ENCODE measurements at places on chromosomes 7 and 10.

GRCh38 chr7:39550411-39550810 lies 15.8 kb upstream of the YAE1 start:
- DNase-seq: no peak

- DNase-seq: no peak
Observed at GRCh38 chr10:20616918-20617810, 279.9 kb downstream of the NEBL start.

GRCh38 chr10:123250640-123251039 lies 96.4 kb downstream of the BUB3 start:
- DNase-seq: no peak

- DNase-seq: no peak
Observed at GRCh38 chr7:305410-306151, 15.6 kb downstream of the FOXL3 start.

- no peak for DNase-seq
Observed at GRCh38 chr10:3981300-3981699, 196.3 kb upstream of the KLF6 start.
